ENCODE measurements at places on chromosomes 1 and 21.
A peak's percentile ranks its signal among the peaks of the same experiment; 100 is the strongest.

DNA sequence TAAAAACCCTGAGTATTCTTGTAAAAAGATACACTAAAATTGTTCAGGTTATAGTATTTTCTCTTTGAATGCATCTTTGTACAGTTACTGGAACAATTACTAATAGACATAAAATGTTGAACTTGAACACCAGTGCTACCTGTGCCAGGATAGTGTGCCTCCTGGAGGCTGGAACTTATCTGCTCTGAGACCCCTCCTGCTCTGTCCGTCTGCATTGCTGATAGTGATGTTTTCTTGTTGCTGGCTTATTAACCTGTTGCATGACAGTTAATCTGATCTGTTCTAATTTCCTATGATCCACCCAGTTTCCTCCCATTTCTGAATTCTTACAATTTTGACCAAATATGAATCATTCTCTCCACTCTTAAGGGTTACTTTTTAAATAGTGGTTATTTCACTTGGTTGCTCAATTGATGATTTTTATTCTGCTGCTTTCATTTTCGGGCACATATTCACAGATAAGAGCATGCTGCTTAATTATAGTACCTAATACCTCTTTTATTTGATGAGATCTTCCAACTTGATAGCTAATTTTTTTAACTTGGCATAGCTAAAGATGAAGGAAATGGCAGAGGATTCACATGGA lies 101.4 kb downstream of the CC2D1B start:
- no peak for DNase-seq

- DNase-seq, result no peak
These were observed 107.0 kb downstream of the PLXNA2 start for GRCh38 chr1:208137193-208137592.

DNA sequence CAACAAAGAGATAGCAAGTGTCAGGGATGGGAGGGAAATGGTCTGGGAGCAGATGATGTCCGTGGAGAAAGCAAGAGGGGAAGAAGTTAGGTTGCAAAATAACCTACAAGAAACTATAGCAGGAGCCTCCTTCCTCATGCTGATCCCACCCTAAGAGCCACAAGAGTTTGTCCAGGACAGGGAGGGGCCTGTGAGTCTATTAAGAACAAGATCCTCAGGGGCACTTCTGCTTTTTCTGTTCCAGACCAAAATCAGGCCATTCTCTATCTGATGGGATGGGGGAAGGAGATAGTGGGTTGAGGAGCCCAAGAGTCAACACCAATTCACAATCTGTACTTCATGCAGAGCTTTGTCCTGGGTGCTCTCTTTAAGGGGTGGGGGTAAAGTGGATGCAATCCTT lies 7.7 kb upstream of the ATP1A4 start:
- DNase-seq, result no peak

- DNase-seq, result no peak
These were observed 335.3 kb downstream of the BRINP2 start for GRCh38 chr1:177505905-177506590.

- DNase-seq, result no peak
These were observed 17.4 kb downstream of the TIAM1 start for GRCh38 chr21:31326522-31327242.

- peak; percentile 83 for DNase-seq
These were observed 575 bp downstream of the PCNT start for GRCh38 chr21:46324390-46325072.

GRCh38 chr1:29124366-29125236 lies 898 bp upstream of the TMEM200B start:
- DNase-seq, result peak; percentile 93

GRCh38 chr1:38203441-38203840 lies 156.8 kb upstream of the POU3F1 start:
- no peak for DNase-seq

GRCh38 chr1:44318097-44319088 lies 36.7 kb downstream of the ERI3 start:
- peak; percentile 28 for DNase-seq
